ENCODE measurements at places on chromosomes 2 and 18.

- no peak for DNase-seq
These were observed 86.5 kb upstream of the DTNA start for GRCh38 chr18:34623557-34623956.

- no peak for DNase-seq
These were observed 59.3 kb downstream of the ATL2 start for GRCh38 chr2:38317725-38318124.

- DNase-seq = no peak
These were observed 84.8 kb downstream of the ACTR3 start for GRCh38 chr2:113974727-113975126.

GRCh38 chr18:54127759-54128378, 96.6 kb downstream of the MBD2 start:
- peak; percentile 67 for DNase-seq

- no peak for DNase-seq
These were observed 188.0 kb upstream of the PARD3B start for GRCh38 chr2:204357286-204357685.

GRCh38 chr2:58497168-58497567, 256.0 kb upstream of the FANCL start:
- peak; percentile 65 for DNase-seq

DNA sequence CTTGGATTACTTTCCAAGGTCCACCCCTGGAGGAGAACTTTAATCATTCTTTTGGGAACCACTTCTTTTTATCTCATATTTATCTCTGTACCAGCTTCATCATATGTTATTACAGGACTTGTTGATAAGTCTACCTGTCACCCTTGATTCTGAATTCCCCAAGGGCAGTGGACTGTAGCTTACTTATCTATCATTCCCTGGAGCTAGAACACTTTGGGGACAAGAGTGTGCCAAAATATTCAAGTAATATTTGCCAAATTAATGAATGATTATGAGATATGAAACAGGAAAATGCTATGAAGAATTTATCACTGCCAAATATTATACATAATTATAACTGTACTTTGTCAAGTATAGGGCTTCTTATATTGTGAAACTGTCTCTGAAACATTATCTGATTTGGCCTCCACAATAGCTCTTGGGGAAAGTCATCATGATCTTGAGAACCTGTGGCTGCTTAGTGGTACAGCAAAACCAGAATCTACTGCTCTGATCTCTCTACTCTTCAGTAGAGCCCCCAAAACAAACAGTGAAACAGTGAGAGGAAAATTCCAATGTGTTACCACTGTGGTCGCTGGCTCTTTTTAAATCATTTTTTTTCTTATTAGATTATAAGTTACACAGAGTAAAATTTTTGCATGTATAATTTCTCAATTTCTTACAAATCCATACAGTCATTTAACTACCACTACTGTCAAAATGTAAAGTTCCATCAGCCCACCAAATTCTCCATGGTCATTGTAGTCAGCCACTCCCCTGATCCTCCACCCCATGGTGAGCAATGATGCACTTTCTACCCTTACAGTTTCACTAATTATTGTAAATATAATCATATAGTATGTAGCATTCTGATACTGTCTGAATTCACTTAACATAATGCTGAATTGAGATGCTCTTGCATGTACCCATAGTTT, 197.5 kb downstream of the PIEZO2 start:
- no peak for DNase-seq

GRCh38 chr2:230914886-230915285, 10.2 kb downstream of the GPR55 start:
- no peak for DNase-seq

- peak; percentile 94 for DNase-seq
These were observed at the start of gene USP40 for GRCh38 chr2:233566141-233566956. Gene USP40 (minus strand): TSS chr2:233566782. CDS start chr2:233565554, 1,228 bp downstream.

- DNase-seq = no peak
These were observed 25.4 kb downstream of the SH3BP4 start for GRCh38 chr2:234977228-234977679.

DNA sequence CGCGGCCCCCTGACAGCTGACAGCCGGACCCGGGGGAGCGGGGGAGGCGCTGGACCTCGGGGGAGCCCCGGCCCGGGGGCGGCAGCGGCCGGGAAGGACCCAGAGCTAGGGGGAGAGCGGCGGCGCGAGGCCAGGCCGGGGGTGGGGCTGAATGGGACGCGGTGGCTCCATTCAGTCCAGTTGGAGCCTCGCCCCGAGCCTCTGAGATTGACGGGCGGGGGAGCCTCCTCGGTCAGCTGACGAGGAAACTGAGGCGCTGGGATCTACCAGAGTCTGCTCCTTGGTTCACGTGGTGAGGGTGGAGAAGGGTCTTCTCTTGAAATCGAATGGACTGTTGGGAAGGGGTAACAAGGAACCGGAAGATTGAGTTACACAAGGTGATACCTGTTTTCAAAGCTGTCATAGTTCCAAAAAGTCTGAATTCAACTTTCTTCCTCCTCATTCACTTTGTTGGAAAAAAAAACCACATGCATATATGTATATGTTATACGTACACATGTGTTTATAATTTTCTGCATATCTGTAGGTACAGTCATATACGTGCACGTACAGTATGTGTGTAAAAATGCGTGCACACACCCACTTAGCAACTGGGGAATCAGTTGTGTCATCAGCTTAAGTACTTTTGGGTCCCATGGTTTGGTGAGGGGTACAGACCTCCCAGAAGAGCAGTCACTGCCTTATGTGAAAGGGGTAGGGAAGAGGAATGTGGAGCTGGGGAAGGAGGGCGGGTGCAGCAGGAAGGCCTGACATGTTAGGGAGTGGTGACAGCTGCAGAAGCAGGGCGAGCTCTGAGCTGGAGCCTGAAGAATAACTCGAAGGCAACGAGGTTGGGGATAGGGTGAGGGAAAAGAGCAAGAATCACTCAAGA, 628 bp downstream of the PPP1R7 start:
- DNase-seq = no peak

- no peak for DNase-seq
These were observed 12.0 kb downstream of the EXOC6B start for GRCh38 chr2:72813841-72814240.

DNA sequence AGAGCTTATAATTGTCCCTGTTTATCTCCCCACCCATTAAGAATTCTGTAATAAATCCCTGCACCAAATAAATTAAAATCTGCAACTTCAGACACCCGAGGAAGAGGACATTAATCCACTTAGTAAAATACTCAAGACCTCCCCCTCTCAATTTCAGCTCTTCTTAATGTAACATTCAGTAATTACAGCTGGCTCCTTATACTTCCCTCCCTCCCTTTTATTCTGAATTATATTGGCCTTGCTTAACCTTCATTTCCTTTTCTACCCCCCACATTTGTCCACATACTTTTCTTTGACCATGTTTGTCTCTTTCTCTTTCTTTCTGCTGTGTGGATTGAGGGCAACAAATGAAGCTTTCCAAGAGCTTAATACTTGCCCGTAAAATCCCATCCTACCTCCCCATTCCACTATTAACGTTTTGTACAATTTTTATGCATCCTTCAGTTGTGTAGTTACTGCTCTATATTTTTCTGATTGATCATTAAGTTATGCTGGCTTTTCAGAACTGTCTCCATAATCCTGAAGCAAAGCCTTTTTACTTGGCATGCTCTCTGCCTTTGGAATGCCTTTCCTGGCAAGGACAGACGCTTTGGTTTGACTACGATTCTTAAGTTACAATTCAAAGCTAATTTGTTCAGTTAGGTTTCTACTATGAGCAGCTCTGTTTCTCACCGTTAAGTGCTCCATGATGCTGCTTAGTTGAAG, 580.1 kb downstream of the ZEB2 start:
- no peak for DNase-seq

GRCh38 chr2:119433636-119434327, 2.1 kb downstream of the TMEM37 start:
- DNase-seq = no peak

GRCh38 chr18:79857082-79857671, 59.4 kb downstream of the KCNG2 start:
- DNase-seq = peak; percentile 15

DNA sequence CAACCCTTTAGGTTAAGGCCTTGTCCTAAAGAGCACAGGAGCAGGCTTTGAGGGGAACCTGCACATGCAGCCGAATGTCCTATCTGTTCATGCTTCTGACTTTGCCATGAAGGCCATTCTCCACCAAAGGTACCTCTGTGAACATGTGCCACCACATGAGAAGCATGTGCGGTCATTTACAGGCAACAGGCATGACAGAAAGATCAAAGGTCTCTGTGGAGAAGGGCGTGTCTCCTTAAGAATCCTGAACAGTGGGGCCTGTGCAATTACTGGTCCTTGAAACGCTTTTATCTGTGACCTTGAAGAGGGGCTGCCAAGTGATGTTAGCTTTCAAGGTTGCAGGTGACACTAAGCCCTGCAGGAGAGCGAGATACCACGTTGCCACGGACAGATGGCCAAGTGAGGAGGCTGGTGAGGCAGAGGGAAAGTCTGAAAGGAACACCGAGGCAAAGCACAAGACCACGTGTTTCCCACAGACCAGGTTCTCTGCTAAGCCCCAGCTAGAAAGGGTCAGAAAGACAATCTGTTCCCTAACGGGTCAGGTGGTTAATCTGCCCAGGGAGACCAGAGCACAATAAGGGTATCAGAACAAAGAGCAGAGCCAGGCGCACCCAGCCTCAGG, 19.5 kb upstream of the POMC start:
- no peak for DNase-seq

DNA sequence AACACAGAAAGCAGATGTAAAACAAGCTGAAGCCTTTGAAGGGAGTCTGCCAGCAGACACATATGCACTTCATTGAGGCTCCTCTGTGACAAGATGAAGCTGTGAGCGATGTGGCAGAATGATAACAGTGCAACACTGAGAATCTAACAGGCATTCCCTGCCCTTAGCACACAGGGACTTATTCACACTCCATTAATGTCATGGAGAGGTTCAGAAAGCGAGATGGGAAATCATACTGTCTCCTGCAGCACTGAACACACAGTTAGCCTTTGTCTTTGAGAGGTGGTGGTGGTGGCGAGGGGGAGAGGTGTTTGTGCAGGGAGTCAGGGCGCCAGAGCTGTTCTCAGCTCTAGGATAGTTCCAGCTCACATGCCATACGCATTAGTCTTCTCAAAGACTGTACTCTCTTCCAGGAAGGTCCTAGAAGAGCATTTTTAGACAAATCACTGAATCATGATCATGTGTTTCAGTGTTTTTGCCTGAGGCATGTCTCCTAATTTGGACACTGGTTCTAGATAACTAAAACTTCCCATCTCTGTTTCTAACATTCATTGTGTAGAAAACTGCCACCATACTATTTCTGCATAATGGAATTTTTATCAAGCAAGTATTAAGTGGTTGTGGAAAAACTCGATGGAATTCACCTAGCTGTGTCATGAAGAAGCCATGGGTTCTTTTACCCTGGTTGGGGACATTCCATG, 93.5 kb upstream of the ITGB6 start:
- DNase-seq = peak; percentile 81

DNA sequence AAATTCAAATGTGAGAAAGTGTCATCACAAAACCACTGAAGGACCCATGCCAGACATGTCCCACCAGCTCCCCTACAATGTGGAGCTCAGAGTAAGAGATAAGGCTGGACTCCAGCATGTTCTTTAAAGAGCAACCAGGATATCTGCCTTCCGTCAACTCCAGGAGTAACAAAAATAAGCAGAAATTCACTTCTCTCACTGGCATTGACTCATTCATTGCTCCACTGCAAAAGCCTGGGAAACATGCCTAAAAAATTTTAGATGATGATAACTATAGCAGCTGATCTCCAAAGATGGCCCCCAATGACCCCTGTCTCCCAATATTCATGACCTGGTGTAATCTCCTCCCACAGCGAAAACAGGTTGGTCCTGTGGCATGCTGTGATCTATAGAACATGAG, 314.5 kb downstream of the NCKAP5 start:
- DNase-seq = no peak

GRCh38 chr2:174951745-174952144, 53.4 kb downstream of the CHN1 start:
- DNase-seq = peak; percentile 18

DNA sequence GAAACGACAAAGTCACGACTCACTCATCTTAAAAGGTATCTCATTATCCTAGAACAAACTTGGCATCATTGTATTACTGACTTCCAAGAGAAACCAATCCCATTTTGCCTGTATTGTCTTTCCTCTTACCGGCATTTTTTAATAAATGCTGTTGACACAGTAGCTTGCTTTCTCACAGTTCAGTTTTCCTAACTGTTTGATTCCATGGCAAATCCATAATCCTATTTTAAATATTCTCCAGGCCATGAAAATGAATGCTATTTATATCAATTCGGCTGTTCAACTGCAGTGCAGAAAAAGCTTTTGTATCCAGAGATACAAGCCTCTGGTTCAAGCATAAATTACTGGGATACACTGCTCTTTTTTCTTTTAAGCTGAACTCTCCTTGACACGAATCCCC, 1241.9 kb downstream of the DPP10 start:
- no peak for DNase-seq

GRCh38 chr2:54704688-54705605, 18.5 kb upstream of the EML6 start:
- peak; percentile 77 for DNase-seq

DNA sequence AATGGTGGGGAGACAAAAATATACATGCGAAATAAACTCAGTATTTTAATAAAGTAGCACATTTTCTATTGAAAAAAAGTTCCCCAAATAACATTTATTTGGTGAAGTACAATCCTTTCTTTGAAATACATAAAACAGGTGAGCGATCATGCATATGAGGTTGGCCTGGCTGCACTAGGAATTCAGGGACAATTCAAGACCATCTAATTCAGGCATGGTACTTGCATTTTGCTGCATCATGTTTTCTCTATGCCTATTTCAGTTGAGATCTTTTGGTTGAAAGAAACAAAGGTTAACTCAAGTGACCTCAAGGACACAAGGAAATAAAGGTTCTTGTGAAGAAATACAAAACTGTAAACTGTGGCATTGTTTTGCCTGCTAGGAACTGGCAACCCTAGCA, 19.8 kb upstream of the TAF4B start:
- no peak for DNase-seq

GRCh38 chr2:23940718-23941620, 706 bp downstream of the UBXN2A start:
- DNase-seq = peak; percentile 53

DNA sequence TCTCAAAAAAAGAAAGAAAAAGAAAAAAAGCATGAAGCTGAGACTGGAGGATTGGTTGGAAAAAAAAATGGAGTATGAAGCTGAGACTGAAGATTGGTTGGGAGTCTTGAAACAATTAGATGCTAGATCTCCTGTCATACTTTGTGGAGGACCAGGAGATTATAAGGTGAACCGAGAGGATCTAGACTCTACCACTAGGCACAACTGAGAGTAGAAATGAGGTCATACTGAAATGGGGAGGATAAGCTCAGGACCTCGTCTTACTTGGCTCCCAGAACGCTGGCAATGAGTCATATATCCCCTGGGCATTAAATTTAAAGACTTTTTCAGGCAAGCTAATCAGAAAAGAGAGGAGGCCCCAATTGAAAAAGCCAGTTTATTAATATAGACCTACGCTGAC, 3.3 kb upstream of the ORC2 start:
- DNase-seq = peak; percentile 82

DNA sequence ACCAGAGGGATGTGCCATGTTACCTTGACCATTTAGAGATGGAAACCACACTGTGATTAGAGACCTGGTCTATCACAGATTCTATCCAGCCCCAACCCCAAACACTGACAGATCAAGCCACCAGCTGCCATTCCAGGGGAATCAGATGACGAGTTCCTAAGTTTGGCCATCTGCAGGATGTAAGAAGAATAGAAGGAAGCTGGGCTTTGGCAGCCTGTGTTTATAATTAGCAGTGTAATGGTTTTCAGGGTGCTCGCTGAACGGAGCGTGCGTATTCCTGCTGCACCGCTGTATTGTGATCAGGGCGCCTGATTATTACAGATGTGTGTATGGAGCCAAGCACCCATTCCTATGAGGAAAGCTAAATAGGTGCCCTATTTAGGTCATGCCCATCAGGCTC, 138.1 kb downstream of the LRRC30 start:
- no peak for DNase-seq

GRCh38 chr18:79395761-79396404, at the start of gene NFATC1:
Gene NFATC1 (plus strand): TSS chr18:79395930. CDS start chr18:79396225, 295 bp downstream.
- peak; percentile 34 for DNase-seq

Data from MCF 10A (cell line).